Stimulated activated CD8-positive, alpha-beta memory T cell treated with anti-CD3 and anti-CD28 coated beads, Interleukin-7, amount 100 ng/mL, for 24 hours (primary cell): ENCODE measurements at places on chromosomes 1 and 21.
A peak's percentile ranks its signal among the peaks of the same experiment; 100 is the strongest.

- DNase-seq, result no peak
Measured at GRCh38 chr1:242425232-242425631, 99.3 kb downstream of the PLD5 start.

GRCh38 chr1:23651069-23651808 is 40.4 kb upstream of the RPL11 start:
- no peak for DNase-seq

DNA sequence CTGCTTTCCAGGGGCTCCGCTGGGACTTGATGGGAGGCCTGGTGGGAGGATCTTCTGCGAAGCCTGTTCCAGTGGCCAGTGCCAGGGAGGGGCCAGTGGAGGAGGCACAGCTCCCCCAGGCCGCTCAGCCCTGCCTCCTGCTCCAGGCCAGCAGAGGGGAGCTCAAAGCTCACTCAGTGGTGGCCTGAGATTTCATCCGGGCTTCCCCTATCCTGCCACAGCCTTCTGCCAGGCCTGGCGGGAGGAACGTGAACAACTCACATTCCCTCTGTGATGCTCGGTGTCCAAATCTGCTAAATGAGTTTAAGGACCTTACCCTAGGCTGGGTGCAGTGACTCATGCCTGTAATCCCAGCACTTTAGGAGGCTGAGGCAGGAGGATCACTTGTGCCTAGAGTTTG is 3.3 kb downstream of the CLCNKB start:
- DNase-seq, result no peak

DNA sequence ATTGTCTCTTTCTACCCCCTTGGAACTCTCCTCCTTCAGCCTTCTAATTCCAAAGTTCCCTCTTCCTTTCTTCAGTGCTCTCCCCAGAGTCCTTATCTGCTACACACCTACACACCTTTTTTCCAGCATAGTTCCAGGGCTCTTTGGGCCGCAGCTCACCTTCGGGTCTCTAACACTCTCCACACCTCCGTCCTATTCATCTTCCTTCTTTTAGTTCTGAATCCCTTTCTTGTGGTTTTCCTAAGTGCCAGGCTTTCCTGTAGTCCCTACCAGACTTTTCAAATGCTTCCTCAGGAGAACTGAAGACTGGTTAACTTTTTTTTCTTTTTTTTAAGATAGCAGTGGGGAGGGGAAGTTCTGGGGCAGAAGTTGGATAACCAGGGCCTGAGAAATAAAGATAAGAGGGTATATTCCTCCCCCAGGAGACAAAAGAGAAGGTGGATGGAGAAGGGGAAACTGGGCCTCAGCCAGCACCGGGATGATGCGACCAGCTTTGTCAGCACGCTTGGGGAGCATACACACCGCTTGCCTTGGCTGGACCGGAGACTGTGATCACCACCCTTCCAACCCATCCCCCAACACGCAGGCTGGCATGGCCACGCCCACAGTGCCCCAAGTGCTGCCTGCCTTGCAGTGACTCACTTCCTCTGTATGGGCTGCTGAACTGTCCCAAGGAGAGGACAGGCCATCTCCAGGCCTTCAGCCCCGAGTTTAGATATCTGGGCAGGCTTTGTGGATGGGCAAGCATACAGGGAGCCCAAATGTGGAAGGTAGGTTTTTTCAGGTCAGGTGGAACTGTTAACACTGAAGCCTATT is 2.5 kb upstream of the CERS2 start:
- DNase-seq, result peak; percentile 47

DNA sequence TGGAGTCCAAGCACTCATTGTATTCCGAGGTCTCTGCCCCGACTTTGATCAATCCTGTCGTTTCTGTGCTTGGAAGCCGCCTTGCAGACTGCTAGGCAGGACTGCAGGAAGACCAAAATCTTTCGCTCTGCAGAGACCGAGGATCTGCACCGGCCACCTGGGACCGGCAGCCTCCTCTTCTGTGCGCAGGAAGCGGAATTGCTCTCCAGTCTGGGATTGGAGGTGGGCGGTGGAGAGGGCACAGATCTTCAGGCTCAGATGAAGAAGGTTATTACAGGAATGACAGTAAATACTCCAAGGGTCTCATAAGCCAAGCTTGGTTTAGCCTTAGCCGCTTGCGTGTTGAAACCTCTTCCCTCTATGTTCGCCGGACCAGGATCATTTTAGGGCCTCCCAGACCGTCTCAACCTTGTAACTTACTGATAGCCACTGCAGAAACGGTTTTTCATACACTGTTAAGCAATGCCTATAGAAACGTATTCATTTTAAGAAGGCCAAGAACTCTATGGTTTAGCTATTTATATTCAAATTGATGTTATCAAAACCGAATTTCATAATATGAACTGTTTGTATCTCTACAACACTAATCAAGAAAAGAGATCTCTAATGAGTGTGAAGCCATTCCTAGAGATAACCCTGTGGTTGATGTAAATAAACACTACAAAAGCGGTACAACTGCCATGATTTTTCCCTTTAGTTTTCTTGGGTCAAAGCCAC is 1.1 kb downstream of the MIA3 start:
- DNase-seq, result no peak

DNA sequence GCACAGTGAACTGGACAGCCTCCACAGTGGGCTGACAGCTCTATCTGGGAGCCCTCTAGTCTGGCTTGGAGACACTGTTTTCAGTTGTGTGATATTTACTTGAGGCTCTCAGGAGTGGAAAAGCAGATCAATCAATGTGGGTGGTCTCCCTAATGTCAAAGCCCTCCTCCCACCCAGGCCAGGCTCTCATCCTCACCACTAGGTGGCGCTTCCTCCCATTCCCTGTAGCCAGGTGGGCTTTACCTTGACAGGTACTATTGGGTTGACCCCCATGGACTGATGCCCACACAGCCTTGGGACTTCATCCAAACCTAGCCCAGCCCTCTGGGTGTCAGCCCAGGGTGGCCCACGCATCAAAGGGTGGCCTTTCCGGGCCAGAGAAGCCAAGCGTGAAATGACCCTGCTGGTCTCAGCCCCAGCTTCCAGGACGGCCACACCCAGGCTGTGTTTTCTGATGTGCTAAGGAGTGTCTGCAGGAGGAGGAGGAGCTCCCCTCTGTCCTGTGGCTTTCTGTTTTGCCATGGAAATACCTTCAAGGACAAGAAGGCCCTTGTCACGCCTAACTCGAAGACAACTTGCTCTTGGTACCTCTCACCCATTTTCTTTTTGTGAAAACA is 54.0 kb downstream of the CLIC6 start:
- no peak for DNase-seq

DNA sequence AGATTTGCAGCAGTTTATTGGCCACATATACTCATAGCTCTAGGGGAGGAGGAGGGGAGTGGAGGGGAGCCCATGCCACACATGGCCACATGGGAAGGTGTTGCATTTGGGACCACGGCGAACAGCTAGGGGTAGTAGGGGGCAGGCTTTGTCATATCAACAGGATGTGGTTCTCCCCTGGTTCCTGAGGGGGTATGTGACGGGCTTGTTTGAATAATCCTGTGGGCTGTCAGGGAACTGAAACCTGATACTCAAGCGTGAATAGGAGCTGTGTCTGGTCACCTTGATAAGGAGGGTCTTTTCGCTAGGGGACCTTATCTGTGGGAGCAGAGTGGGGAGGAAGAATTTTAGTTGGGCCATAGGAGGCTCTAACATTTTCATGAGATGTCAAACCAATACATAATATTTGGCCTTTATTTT is 264.7 kb downstream of the CTH start:
- no peak for DNase-seq

DNA sequence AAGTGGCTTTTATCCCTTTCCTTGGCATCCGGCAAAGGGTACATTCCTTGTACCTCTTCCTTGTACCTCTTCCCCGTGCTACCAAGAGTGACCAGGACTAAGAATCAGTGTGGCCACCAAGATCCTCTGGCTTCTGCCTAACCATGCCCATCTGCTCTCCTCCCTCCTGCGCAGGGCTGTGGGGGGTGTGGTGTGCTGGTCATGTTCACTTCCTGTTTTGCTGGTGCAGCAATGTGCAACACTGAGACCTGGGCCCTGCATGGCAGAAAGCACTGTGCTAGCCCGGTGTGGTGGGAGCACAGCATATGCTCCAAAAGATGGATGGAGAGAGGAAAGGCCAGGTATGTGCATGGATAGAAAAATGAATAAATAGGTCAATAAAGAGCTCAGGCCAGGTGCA is 33.3 kb upstream of the TENT5C start:
- DNase-seq, result no peak

GRCh38 chr1:245240648-245241165 is 85.9 kb downstream of the KIF26B start:
- no peak for DNase-seq

- DNase-seq, result peak; percentile 28
Measured at GRCh38 chr21:15065392-15066122, 757 bp upstream of the NRIP1 start.

DNA sequence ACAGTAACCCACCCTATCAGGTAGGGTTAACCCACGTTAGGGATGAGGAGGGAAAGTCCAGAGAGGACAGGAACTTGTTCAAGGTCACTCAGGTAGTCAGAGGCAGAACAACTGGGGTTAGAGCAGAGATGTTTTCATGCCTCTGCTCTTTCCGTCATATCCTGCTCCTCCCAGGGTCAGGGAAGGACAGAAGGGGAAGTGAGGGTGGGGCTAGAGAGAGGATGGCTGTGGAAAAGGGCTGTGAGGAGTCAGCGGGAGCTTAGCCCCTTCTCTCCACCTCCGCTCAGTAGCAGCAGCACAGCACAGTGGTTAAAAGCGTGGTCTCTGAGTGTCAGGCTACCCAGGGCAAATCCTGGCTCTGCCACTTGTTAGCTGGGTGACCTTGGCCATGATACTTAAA is 36.5 kb downstream of the DDX20 start:
- no peak for DNase-seq

GRCh38 chr1:117883616-117884015 is 45.8 kb downstream of the GDAP2 start:
- DNase-seq, result no peak

- DNase-seq, result no peak
Measured at GRCh38 chr1:79353224-79353623, 346.7 kb upstream of the ADGRL4 start.

DNA sequence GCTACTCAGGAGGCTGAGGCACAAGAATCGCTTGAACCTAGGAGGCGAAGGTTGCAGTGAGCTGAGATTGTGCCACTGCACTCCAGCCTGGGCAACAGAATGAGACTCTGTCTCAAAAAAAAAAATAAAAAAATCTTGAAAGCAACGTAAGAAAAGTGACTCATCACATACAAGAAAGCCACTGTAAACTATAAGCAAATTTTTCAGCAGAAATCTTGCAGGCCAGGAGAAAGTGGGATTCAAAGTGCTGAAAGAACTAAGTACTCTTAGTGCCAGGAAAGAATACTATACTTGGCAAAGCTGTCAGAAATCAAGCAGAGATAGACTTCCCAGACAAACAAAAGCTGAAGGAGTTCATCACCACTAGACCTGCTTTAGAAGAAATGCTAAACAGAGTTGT is 4.4 kb upstream of the HMGN1 start:
- DNase-seq, result no peak

- no peak for DNase-seq
Measured at GRCh38 chr1:205601205-205601604, 30.6 kb downstream of the ELK4 start.

DNA sequence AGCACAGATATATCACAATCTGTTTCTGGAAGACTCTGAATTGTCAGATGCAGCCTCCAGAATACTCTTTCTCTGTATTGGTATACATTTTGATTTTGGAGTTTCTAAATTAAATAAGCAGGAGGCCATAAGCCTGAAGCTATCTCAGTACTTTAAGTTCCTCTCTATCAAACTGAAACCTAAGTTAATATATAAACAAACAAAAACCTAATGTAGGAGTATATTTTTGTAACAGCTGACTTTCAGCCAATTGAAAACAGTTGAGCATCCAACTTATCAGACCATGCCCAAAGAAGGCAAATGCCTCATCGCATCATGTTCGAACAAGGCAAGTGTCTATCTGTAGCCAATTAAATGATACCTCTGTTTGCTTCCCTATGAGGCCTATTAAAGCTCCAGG is 1054.4 kb downstream of the AMY1C start:
- DNase-seq, result no peak

GRCh38 chr1:116847688-116848531 is 61.8 kb upstream of the PTGFRN start:
- no peak for DNase-seq

- no peak for DNase-seq
Measured at GRCh38 chr1:182877842-182878241, 38.7 kb downstream of the DHX9 start.

- no peak for DNase-seq
Measured at GRCh38 chr1:9767964-9768668, 55.6 kb downstream of the CLSTN1 start.

GRCh38 chr21:26850116-26850643 is 5.0 kb upstream of the ADAMTS1 start:
- DNase-seq, result no peak

DNA sequence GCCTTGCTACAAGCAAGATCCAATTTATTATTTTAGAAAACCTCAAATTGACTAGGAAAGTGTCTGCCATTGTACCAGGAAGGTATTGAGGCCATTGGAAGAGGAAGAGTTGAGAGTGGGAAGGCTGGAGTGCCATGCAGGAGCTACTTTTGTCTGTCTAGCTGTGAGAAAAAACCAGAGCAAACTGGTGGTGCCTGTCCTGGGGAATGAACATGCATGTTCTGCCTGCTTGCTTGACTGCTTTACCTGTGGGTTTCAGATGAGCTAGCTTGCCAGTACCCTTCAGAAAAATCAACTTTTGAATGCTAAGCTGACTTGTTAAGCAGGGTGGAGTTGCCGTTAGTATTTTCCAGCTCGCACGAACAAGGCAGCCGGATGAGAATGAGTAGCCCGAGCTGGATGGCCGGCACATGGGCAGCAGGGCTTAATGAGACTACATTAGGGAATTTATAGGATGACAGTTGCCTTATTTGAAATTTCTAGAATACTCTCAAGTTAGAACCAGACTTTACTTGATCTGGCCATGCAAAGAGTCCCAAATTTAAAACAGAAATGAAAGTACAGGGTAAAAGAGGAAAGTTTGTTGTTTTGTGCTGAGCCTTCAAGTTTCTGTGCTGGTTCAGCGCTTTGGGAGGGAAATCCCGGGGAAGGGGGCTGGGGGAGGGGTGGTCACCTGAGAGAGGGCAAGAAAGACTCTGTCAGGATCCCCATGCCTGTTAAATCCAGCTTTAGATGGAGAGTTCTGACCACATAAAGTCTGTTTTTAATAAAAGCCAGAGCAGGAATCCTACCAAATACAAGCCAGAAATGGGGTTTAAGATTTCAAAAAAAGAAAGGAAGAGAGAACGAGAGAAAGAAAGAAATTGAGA is 29.6 kb upstream of the C1orf105 start:
- no peak for DNase-seq

DNA sequence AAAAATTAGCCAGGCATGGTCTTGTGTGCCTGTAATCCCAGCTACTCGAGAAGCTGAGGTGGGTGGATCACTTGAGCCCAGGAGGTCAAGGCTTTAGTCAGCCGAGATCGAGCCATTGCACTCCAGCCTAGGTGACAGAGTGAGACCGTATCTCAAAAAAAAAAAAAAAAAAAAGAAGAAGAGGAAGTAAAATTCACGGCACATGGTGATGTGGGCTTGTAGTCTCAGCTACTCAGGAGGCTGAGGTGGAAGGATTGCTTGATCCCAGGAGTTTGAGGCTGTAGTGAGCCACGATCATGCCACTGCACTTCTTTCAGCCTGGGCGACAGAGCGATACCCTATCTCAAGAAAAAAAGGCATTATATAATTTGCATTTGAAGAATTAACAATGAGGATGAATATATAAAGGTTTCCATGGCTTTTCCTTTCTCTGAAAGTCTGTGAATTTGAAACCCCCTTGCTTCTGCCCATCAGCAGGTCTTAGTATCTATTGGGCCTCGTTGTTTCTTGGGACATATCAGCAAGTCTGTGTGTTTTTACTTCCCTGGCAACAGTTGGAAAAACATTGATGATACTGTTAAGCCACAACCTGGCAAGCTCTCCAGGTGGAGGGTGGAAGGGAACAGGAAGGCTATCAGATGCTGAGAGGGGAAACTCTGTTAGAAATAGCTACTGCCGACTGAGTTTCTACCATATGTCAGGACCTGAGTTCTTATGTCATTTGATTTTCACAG is 4.6 kb upstream of the PLA2G2D start:
- no peak for DNase-seq
